ENCODE measurements at places on chromosomes 3 and 15.

GRCh38 chr3:175356899-175357324, 497.8 kb downstream of the NAALADL2 start:
- DNase-seq = no peak

GRCh38 chr3:142213298-142213697, 12.1 kb downstream of the GK5 start:
- DNase-seq = no peak

- no peak for DNase-seq
Observed at GRCh38 chr3:9345041-9345440, 17.8 kb upstream of the THUMPD3 start.

- no peak for DNase-seq
Observed at GRCh38 chr3:52783211-52783555, 5.8 kb downstream of the ITIH1 start.

DNA sequence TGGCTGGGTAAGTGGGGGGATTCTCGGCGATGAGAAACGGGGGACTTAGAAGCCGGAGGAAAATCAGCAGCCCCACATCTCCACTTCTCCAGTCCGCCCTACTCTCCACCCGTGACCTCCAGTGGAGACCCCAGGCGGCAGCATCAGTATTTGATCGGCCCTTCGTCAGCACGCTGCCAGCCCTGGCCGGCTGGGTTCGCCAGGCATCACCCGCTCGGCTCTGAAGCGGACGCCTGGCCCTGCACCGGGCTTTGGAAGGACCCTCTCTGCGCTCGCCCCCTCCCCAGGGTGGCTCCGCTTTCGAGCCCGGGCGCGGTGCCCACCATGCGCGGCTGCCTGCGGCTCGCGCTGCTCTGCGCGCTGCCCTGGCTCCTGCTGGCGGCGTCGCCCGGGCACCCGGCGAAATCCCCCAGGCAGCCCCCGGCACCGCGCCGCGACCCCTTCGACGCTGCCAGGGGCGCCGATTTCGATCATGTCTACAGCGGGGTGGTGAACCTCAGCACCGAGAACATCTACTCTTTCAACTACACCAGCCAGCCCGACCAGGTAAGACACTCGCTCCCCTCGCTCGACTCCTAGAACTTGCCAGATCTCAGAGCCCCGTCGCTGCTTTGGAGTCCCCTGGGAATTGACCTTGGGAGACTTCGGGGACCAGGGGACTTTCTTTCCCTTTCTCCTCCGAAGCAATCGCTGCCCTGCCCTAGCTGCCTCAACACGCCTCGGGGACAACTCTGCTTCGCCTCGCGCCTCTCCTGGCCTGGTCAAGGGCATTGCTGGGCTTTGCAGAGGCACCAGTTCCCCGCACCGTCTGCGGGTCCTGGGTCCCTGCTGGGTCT, 561 bp downstream of the SIDT1 start:
- DNase-seq = peak; percentile 29

- DNase-seq = no peak
Observed at GRCh38 chr15:56228854-56229253, 14.8 kb downstream of the RFX7 start.
